ENCODE measurements at places on chromosomes 3 and 15.

- peak; percentile 36 for DNase-seq
These were observed 34.5 kb downstream of the TKT start for GRCh38 chr3:53221345-53221744.

DNA sequence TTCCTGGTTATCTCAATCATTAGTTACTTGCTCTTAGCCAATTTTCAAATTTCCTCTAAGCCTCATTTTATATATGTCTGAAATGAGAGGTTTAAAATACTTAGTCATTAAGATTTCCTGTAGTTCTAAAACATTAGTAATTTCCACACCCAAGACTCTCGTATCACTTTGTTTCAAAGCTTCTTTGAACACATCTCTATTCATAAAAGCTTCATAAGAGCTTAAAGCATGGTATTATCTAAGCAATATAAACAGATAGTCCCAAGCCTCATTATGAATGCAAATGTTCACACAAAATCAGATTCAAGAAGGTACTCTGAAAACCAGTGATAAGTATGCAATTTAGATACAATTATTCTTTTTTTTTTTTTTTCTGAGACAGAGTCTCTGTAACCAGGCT, 217.0 kb downstream of the FMN1 start:
- no peak for DNase-seq

DNA sequence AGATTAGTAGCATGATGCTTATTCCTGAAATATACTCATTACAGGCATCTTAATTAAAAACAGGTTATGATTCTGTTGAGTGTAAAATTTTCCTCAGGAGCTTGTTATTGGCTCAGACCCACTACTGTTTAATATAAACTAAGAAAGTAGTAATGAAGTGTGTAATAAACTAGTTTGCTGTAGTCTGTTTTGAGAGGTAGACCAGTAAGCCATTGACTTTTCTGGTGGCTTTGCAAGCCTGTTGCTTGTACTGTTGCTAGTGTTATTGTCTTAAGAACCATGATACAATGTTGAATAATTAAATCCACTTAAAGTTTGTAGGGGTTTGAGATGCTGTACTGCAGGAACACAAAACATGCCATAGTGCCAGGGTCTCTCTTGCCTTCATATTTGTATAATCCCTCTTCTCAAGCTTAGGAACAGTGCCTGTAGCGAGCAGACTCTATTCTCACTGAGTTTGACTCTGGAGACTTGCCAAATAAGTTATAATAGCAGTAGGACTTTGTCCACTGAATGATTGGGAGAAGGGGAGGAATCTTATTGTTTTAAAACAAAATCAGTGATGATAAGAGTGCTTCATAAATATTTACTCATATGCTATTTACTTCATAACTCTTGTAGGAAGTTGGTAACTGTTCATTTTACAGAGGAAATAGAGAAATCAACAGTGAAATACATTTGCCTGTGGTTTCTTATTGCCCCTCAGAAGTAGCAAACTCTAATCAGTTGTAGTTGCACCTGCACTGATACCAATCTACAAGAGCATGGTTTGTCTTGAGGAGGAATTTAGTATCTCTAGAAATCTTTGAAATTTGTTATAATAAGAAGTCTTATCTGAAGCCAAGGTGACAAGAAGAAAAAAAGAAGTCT, 13.4 kb downstream of the TCF12 start:
- DNase-seq, result no peak

DNA sequence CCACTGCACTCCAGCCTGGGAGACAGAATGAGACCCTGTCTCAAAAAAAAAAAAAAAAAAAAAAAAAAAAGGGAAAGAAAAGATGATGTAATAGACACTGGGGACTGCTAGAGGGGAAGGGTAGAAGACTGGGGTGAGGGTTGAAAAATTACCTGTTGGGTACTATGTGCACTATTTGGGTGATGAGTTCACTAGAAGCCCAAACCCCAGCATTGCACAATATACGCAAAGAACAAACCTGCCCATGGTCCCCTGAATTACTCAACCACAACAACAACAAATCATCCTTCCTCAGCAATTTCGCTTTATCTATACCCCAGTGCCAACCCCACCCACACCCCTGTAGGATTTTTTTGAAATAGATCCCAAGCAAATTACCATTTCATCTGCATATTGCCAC, 13.5 kb downstream of the NIPA1 start:
- DNase-seq, result no peak

GRCh38 chr3:107496855-107497254, 25.9 kb upstream of the BBX start:
- no peak for DNase-seq

DNA sequence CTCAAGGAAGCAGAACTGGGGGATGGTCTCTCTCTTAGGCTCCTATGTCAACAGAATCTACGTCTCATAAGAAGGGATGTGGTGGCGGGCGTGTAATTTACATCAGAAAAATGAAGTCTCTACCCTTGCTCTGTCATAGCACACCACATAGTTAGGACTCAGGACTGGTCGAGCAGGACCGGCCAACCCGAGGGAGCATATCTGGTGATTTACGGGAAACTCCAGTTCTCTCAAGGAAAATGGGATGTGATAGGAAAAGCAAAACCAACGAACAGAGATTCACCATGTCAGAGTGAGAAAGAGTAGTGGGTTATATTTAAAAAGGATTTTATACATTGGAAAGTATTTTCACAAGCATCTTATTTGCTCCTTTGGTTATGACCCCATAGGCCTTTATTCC, 54.7 kb downstream of the IGF2BP2 start:
- no peak for DNase-seq
